Ureter (tissue), 1 donor: ENCODE measurements at places on chromosomes 11 and 22.

DNA sequence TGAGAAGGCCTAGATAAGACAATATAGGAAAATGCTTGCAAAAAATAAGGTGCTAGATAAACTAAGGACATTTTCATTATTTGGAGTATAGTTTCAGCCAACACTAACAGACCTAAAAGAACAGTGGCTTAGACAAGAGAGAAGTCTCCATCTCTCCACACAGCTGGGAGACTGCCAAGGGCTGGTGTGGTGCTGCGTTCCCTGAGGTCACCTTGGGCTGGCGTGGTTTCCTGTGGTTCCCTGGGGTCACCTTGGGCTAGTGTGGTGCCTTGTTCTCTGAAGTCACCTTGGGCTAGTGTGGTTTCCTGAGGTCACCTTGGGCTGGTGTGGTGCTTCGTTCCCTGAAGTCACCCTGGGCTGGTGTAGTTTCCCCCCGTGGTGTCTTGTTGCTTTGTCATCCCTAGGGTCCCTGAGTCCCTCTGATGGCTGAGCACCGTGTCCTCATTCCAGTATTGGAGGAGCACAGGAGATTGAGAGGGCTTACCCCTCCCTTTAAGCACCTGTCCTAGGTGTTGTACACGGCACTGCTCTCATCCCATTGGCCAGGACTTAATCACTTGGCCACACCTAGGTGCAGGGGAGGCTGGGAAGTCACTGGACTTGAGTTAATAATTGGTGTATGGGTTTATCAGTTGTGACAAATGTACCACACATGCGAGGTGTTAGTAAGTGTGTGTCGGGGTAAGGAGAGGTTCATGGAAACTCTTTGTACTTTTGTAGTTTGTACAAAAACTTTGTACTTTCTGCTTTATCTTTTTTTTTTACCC lies 14.9 kb downstream of the SAMM50 start:
- no peak for DNase-seq

GRCh38 chr11:719214-720016 lies 13.4 kb downstream of the EPS8L2 start:
- DNase-seq = no peak

DNA sequence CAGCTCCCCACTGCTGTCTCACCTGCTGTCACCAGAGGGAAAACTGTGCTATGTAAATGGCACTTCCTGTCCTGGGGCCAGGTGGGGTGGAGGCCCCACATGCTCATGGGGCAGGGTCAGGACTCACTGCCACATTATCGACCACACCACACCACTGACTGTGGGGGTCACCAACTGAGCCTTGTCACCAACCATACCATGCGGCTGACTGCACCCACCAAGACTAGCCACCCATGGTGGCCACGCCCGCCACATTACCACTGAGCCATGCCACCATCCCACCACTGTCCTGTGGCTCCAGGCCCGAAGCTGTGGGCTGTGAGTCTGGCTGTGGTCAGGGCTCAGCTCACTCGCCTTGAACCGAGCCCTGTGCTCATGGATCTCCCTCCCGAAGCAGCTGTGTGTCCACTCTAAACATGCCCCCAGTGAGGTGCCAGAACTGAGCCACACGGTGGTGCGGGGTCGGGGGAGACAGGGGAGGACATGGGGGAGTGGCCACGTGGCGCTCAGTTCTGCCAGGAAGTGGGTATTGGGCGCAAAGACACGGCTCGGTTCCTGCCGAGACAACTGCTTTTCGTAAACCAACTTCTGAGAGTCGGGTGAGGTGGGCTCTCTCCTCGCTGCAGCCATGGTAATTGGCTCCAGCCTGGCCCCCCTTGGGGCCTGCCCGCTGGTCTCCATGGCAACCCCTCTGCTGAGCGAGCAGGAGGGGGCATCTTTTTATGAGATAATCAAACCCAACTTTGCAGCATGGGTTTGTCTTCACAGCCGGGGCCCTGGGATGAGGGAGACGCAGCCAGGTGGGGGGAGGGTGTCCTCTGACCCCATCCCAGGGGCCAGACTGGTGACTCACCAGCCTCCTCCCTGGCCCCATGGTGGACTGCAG lies 23.2 kb downstream of the RTN4R start:
- no peak for DNase-seq

- DNase-seq = no peak
These were observed 32.2 kb downstream of the TSPAN18 start for GRCh38 chr11:44758983-44759382.

GRCh38 chr22:27470169-27470772 lies 331.3 kb downstream of the MN1 start:
- no peak for DNase-seq

GRCh38 chr11:69540118-69541000 lies 58.9 kb downstream of the LINC01488 start:
- DNase-seq = no peak

- DNase-seq = no peak
These were observed 508 bp upstream of the FLI1 start for GRCh38 chr11:128693416-128693712.

- peak; percentile 89 for DNase-seq
These were observed 737 bp upstream of the STIP1 start for GRCh38 chr11:64185175-64185692.

DNA sequence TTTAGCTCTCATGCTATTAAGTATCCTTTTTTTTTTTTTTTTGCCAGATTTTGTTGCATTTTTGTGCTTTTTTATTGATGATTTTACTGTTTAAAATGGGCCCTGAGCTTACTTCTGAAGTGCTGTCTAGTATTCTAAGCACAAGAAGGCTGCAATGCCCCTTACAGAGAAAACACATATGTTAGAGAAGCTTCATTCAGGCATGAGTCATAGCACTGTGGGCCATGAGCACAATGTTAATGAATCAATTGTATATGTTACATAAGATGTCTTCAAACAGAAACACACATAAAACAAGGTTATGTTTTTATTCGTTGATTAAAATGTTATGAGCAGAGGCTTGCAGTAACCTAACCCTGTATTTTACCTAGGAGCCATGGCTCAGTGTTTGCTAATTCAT lies 117.8 kb upstream of the C11orf87 start:
- no peak for DNase-seq

GRCh38 chr11:8342821-8343681 lies 79.4 kb upstream of the LMO1 start:
- no peak for DNase-seq

DNA sequence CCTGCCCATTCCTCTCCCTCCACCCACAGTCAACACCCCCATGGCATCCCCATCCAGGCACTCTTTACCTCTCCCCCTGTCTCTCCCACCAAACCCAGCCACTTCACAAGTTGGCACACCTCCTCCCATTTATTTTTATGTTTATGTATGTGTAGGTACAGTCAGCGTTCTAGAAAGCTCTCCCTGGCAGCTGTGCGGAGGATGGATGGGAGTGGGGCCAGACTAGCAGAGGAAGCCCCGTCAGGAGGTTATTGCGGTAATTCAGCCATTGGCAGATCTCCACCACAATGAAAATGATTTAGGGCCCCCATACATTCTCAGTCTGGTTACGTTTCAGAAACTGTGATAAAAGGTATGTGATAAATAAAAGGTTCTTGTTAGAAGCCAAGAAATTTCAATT lies 51.3 kb downstream of the BTG4 start:
- DNase-seq = no peak

DNA sequence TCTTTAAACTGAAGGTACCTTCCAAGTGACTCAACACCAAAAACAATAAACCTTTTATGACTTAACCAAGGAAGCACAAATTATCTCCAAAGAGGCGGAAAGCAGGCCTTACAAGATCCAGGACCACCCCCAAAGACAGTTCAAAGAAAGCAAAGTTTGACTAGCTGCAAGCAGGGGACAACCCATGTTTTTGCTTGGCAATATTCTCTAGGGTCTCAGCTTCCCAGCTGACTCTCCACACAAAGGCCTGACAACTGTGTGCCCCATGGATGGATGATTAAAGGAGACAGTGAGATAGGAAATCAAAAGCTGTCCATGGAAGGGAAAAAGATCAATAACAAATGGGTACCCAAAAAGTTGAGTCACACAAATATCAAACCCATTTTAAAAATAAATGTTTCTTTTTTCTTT lies 232.2 kb downstream of the DDX10 start:
- DNase-seq = no peak

DNA sequence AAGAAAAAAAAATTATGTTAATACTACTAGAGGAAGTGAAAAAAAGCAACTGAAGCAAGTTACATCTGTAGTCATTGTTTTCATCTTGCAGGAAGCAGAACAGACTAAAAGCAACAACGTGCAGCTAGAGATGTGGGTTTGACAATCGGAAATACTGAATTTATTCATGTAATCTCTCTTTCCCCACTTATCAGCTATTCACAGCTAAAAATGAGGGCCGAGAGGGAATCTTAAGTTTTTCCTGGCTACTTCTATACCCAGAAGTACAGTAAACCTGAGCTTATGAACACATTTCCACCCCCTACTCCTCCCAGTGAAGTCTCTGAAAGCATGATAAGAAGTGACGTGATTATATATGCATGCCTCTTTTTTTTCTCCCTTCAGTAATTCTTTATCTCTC lies 116.5 kb downstream of the SPON1 start:
- no peak for DNase-seq

DNA sequence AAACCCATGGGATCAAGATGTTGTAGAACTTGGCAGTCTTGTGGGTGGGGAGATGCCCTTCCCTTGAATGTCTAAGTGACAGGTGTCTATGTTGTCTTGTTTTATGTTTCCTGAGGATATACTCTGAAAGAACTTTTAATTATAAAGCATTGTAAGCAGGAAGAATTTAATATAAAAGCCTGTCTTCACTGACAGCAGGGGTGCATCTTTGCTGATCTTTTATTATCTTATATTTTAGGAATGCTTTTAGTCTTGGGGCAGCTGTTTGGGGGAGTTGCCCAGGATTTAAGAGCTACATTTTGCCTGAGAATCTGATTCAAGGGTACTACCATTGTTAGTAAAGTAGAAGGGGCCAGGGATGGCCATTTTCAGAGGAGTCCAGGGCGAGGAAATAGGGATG lies 43.4 kb downstream of the IRAG1 start:
- DNase-seq = no peak

DNA sequence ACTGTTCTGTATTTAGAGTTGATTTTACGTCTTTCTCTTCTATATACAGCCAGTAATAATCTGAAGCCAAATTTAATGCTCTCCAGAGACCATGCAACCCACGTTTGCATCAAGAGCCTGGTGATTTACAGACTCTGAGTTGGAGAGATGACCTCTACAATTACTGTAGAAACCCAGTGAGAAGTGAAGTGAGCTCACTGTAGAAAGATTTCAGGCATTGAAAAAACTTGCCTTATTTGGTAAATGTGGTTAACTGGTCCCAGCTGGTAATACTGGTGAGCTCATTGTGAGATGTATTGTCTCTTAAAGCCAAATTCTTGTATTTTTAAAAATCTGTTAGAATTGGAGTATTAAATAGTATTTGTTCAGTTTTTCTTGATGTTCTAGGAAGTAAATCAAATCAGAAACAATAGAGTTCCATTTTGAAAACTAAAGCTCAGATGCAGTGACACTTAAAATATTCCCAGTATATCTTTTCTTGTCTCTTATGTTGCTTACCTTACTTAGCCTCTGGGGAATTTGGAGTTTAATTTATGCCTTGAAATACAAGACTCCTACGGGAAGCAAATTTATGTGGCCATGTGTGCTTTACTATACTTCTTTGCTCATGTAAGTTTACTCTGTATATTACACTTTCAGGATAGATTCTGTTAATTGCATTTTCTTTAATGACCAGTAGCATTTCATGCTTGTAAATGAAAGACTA lies 189.9 kb downstream of the ARHGAP42 start:
- no peak for DNase-seq

DNA sequence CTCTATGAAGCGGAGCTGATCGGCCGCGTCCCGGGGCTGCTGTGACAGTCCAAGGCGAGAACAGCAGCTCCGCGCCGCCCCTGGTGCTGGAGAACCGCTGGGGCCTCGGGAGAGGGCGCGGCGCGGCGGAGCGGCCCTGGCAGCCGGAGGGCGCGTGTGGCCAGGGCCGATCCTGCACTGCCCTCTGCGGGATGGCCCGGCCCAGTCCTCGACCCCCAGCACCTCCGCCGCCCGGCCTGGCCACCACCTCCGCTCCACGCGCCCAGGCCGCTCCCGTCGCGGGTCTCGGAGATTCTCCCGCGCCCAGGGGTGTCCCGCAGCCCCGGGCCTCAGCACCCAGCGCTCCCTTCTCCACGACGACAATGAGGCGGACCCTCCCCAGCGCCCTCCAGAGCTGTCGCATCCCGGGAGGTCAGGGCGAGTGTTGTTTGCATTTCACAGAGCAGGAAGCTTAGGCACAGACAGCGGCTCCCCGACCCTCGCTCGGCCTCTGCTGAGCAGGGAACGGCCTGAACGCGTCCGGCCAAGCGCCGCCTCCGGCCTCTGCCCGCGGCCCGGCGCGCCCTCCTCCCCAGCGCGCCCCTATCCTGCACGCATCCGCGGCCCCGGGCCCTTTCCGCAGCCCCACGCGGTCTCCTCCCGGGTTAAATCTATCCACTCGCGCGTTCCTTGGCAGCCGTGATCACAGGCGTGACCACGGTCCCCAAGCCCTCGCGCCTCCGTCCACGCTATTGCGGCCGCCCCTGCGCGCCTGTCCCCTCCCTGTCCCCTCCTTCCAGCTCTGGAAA lies 109.7 kb downstream of the WNT7B start:
- no peak for DNase-seq

- no peak for DNase-seq
These were observed 14.8 kb upstream of the RASL10A start for GRCh38 chr22:29330291-29330690.

GRCh38 chr11:132579634-132580327 lies 952.5 kb downstream of the OPCML start:
- no peak for DNase-seq

DNA sequence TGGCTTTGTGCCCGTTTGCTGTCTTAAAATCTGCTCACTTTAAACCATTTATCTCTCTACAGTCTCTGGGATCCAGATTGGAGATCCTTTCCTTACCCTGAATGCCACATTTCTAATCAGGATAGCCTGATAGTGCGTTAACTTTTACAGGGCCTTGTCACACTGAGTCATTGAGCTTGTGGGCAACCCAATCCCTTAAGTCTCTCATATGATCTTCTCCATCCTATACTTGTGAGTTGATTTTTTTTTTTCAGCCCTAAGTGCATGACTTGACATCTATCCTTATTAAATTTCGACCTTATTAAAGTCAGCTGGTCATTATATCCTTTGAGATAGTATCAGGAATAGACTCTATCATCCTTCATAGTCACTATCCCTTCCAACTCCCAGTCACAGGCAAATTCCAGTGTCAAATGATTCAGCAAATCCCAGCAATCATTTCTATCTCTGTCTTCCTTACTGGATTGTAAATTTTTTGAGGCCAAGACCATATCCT lies 57.7 kb downstream of the TEAD1 start:
- DNase-seq = no peak

- DNase-seq = no peak
These were observed 3.1 kb upstream of the SH3BP1 start for GRCh38 chr22:37636186-37636948.

- no peak for DNase-seq
These were observed 784 bp upstream of the SYNGR1 start for GRCh38 chr22:39348909-39349505.

- no peak for DNase-seq
These were observed 76.0 kb upstream of the WNT7B start for GRCh38 chr22:46052801-46053562.

GRCh38 chr11:120551191-120551590 lies 39.6 kb downstream of the GRIK4 start:
- no peak for DNase-seq
